Fibroblast of pulmonary artery (primary cell): ENCODE measurements at places on chromosomes 16 and 17.

- peak; percentile 80 for DNase-seq
These were observed 656 bp upstream of the GEMIN4 start for GRCh38 chr17:752620-753219.

- DNase-seq, result no peak
These were observed 3.0 kb upstream of the TMEM204 start for GRCh38 chr16:1530349-1530882.

GRCh38 chr16:47858333-47858982 lies 297.3 kb downstream of the ABCC12 start:
- DNase-seq, result peak; percentile 10

DNA sequence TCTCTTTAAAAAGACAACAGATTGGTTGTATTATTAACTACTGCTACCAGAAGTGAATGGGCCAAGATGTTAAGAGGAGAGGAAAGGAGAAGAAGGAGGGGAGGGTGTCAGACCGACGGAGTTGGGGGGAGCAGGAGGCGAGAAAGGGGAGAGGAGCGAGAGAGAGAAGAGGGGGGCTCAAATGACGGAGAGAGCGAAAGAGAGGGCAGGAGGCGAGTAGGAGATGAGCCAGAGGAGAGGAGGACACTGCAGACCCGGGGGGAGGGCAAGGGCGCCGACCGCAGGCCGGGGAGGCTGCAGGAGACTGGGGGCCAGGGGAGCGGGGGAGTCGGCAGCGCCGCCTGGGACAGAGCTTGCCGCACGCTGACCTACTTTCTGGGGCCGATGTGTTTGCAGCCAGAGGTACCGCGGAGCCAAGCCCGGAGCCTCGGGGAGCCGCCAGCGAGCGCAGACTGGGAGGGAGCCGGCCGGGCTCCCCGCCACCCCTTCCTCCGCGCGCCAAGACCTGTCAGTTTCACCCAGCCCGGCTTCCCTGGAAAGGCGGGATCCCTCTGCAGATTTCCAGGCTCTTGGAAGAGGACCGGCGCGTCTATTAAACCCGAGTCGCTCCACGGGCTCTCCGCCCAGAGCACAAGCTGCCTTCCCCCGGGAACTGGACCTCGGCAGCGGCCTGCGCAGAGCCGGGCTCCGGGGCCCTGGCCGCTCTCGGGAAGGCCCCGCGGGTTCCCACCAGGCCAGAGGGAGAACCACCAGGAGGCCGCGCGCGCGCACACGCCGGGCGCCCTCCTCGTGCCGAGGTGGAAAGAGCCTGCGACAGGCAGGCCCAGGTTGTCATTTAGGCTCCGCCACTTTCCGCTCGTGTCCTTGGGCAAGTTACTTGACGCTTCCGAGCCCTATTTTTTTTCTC lies 74.6 kb downstream of the CMC2 start:
- DNase-seq, result peak; percentile 74

DNA sequence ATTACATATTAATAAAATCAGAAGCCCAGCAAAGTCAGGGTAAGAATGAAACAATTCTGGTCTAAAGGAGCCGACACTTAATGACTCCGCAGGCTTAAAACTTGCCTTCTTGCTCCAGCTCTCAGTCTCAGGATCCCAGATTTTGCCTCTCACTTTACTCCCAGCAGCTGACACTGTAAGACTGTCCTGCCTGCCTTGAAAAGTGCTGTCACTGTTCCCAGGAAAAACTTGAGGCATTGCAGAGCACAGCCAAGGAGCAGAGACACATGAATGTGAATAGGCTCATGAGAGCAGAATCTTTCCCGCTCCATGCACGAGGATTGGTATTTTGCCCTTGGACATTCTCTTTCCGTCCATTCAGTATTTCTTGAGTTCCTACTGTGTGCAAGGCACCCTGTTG lies 457.6 kb upstream of the ZFHX3 start:
- DNase-seq, result no peak

GRCh38 chr17:82247182-82247823 lies 18.5 kb downstream of the SLC16A3 start:
- DNase-seq, result no peak

DNA sequence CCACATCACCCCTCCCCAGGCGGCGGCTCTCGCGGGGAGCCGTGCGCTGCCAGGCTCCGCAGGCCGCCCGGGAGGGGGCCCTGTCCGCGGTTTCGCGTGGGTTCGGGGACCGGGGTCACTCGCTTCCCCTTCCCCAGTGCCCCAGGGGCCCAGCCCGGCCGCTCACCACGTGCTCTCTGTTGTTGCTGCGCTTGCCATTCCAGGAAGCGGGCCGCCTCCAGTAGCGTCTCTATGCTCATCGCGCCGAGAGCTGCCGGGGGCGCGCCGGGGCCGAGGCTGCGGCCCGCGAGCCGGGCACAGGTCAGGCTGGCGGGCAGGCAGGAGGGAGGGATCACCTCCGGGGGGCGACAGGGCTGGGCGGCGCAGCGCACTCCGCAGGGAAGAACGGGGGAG lies 390 bp downstream of the MNT start:
- DNase-seq, result peak; percentile 40

DNA sequence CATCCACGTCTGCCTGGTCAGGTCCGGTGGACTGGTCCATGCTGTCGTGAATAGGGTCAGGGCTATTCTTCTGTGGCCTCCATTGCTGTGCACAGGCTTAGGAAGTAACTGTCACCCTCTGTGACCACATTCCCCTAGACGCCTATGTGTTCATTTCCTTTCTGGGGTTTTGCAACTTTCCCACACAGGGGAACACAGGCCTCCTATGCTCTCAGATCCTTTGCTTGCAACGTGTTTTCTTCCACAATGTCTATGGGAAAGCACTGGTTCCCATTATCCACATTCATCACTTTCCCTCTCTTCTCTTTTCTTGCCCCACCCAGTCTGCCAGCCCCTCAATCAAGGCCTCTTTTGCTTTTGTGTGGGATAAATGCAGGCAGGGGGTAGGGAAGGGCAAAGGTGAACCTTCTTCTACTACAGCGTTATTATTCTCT lies 43.2 kb upstream of the DNAJA2 start:
- DNase-seq, result peak; percentile 19
